ENCODE measurements at places on chromosomes 2 and 18.

GRCh38 chr2:98891591-98891990 lies 44.4 kb downstream of the CRACDL start:
- no peak for DNase-seq

- no peak for DNase-seq
Observed at GRCh38 chr18:28176948-28177827, at the start of gene CDH2. Gene CDH2 (minus strand): TSS chr18:28177130. CDS start chr18:28177022, 108 bp downstream.

GRCh38 chr2:171160956-171161740 lies 455 bp upstream of the TLK1 start:
- DNase-seq = peak; percentile 60

DNA sequence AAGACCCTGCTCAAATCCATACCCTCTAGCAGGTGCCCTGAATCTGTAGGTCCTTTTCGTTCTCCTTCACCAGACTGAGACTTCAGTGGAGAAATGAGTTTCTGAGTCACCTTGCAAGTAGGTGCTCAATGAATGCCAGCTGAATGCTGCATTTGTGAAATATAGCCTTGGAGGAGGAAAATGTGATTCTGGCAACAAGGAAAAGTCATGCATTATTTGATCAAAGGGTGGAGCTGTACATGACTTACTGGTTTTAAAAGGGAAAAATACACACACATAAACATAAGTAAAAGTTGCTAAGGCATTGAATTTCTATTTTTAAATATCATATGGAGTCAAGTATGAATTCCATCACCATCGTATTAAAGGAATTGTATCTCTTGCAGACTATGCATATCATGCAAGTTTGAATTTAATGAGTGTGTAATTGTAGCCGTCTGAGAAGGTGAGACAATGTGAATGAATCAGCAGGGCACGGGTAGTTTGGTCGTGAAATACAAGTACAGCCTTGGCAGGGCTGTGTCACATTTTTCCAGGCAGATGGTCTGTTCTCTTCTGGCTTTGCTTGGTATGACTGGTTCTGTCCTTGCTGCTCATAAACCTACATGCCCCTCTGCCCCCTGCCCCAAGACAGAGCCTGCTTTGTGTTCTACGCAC lies 160.8 kb downstream of the COL6A3 start:
- no peak for DNase-seq

DNA sequence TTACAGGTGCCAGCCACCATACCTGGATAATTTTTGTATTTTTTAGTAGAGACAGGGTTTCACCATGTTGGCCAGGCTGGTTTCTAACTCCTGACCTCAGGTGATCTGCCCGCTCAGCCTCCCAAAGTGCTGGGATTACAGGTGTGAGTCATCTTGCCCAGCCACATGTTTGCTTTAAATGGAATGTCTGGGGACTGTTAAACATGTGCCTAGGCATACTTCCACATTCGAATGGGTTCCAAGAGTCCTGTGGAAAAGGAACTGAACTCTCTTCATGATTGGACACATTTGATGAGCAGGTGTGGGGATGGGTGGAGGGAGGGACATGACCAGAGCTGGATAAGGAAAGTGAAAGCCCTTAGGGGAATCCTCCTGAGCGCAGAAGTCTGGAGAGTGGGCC lies 58.4 kb upstream of the GREB1L start:
- DNase-seq = no peak

- DNase-seq = no peak
Observed at GRCh38 chr2:231720987-231721966, 13.0 kb downstream of the PTMA start.

DNA sequence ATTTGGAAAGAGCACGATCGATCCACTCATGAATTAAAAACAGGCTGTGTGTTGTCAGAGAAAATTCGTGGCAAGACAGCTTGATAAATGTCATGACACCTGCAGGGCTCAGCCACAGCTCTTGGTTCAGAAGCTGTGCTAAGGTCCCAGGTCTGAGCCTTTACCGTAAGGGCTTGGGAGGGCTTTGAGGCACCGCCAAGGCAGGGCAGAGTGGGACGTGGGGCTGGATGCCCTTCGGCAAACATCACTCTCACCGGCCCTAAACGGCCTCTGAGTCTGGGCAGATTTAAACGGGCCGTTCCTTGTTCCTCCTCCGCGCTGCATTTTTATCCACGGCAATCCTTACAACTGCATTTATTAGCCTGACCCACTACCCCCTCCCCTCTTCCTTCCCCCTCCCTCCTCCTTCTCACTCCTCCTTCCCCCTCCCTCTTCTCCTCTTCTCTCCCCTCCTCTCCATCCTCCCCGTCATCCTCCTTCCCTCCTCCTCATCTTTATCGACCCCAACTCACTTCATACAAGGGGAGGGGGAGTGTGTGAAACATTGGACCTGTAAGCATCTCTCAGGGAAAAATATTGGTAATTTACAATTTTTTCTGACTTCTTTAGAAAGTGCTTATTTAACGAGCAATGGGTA lies 33.9 kb downstream of the MBP start:
- no peak for DNase-seq

- no peak for DNase-seq
Observed at GRCh38 chr18:46660957-46661749, 4.1 kb upstream of the LOXHD1 start.

- DNase-seq = no peak
Observed at GRCh38 chr2:150142561-150142960, 344.9 kb downstream of the RND3 start.

DNA sequence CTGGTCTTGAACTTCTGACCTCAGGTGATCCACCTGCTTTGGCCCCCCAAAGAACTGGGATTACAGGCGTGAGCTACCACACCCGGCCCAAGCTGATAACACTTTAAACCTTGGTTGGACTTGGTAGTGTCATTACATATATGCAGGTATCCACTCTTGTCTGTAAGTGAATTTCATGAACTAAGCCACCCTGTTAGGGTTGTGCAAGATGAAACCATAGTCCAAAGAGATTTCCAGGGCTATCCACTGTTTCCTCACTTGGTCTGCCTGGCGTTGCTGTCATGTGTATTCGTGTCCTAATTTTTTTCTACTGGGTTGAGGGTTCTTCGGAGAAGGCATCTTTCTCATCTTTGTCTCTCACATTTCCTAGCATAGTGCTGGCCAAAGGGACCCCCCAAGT lies 203.0 kb downstream of the CAMKMT start:
- no peak for DNase-seq

GRCh38 chr18:5305835-5306234 lies 10.3 kb upstream of the ZBTB14 start:
- no peak for DNase-seq

DNA sequence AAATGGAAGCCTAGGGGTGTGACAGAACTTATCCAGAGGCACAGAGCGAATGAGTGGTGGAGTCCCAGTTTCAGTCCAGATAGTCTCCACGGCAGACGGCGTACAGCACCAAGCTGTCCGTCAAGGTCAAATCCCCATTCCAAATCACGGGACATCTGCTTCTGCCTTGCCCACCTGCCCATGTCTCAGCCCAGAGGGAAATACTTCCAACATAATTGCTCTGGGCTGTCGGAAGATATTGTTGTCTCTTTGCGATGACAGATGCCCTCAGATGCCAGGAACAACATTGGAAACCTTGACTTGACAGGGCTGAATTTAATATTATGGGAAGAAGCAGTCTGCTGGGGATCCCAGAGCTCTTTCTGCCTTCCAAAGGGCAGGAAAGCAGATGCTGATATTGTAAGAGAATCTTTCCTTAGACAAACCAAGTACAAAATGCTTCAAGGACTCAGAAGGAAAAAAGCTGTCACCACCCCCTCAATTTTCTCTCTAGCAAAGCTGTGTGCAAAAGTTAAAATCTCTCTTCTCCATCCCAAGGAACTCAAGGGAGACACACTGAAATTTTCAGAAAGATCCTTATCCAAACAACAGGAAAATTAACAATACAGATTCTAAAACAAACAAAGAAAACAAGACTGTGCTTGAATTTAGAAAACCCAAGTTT lies 364.0 kb downstream of the LRATD1 start:
- DNase-seq = no peak

DNA sequence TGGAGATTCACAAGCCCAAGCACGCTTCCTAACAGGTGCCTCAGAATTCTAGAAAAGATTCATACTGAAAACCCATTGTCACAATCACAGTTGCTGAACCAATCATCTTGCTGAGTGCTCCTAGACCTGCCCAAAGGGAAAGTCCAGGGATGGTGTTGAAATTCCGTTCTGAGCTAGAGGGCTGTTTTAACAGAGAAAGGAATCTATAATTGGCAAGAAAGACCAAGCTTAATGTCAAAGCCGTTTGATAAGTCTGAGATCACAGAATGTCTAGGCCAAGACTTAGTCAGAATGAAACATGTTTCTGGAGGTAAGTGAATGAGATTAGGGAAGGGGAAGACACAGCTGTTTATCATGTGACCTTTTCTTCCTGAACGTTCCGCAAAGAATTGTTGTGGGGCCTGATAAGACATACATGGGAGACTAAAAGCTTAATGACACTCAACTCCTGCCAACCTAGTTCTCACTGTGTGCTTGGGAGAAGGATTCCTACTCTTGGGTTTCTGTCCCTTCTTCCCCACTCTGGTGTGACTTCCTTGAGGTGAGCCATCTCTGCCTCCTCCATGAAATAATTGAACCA lies 27.5 kb downstream of the PMAIP1 start:
- no peak for DNase-seq

GRCh38 chr2:140808820-140809219 lies 1322.0 kb downstream of the LRP1B start:
- DNase-seq = no peak

- no peak for DNase-seq
Observed at GRCh38 chr2:6452702-6453481, 412.8 kb downstream of the CMPK2 start.

DNA sequence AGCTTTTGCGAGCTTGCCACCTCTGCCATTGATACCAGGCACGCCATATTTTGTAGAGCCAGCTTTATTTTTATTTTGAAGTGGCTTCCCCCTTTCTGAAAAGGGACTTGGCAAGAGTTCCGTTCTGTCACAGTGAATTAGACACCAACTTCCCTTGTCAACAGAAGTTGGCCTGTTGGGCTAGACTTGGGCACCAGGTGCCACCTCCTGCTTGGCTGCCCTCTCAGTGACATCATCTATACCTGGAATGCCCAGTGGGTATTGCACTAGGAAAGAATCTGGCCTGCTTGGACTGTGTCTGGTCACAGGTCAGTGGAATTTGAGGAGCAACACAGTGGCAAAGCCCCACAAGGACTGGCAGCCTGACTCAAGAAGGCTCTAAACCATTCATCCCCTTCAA lies 101.0 kb downstream of the BCL2L11 start:
- no peak for DNase-seq

DNA sequence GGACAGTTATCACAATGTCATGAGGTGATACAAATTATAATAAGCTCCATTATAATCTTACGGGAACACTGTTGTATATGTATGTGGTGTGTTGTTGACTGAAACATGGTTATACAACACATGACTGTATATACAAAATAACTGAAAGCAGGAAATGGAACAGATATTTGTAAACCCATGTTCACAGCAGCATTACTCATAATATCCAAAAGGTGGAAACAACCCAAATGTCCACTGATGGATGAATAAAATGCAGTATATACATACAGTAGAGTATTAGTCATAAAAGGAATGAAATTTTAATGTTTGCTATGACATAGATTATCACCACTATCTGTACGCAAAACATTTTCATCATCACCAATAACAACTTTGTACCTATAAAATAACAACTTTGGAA lies 107.3 kb downstream of the USP34 start:
- no peak for DNase-seq

- no peak for DNase-seq
Observed at GRCh38 chr2:236748385-236748784, 178.8 kb downstream of the ACKR3 start.

DNA sequence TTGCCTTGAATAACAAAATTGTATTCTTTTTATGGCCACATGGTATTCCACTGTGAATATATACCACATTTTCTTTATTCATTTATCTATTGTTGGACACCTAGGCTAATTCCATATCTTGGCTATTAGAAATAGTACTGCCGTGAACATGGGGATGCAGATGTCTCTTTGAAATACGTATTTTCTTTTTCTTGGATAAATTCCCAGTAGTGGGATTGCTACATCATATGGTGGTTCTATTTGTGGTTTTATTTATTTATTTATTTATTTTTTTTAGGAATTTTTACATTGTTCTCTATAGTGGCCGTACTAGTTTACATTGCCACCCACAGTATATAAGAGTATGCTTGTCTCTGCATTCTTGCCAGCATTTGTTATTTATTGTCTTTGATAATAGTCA lies 679.8 kb upstream of the NRXN1 start:
- no peak for DNase-seq

GRCh38 chr18:26017929-26018328 lies 72.5 kb downstream of the SS18 start:
- DNase-seq = no peak

- no peak for DNase-seq
Observed at GRCh38 chr2:150643114-150643725, 155.8 kb upstream of the RND3 start.

- DNase-seq = peak; percentile 70
Observed at GRCh38 chr2:172086241-172087206, 1.2 kb downstream of the DLX1 start.

- no peak for DNase-seq
Observed at GRCh38 chr2:102138331-102138730, 4.2 kb upstream of the IL1R1 start.

DNA sequence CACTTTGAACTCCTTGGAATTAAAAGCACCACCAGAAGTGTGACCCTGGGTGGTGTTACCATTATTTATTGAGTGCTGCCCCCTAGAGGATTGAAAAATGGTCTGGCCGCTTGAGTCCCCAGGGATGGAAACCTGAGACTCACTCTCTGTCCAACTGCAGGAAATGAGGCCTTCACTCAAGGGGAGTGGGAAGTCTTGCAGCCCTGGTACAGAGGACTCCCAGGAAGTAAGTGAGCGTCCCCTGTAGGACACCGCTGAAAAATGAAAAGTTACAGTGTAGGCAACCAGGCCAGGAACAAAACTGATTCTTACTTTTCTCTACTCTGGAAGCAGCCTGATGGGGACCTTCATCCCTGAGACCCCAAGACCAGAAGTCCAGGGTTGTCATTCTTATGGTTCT lies 2.2 kb upstream of the NRP2 start:
- DNase-seq = peak; percentile 14

- no peak for DNase-seq
Observed at GRCh38 chr2:228507870-228508269, 326.4 kb upstream of the SPHKAP start.

DNA sequence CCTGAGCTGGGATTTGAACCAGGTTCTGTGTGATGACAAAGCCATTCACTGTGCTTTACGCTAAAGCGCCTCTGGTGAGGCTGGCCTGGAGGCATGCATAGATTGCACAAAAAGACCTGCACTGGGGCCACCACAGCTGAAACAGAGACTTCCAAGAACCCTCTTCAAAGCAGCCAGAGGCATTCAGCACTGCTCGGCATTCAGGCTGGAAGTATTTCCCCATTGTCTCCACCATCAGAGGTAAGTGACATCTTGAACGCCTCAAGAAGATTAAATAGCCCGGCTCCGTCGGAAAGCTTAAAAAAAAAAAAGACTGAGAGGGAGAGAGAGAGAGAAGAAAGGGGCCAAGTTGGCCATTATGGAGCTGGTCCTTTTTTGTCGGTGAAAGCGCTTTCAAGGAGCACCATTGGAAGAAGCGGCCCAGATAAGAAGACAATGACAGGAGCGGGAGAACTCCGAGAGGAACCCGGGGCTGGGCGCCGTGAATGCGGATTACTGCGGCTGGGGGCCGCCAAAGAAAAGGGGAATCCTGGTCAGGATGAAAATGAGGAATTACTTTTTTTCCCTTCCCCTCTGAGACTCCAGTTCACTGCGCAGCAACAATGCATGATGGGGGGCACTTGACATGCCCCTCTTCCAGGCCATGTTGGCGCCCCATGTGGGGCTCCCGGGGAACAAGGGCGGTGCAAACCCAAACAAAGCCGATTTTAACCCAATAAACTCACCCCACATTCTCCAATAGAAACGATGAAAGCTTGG lies 228.3 kb downstream of the MYCN start:
- no peak for DNase-seq
